DMS53 (cell line): ENCODE measurements at places on chromosomes 2 and 18.

DNA sequence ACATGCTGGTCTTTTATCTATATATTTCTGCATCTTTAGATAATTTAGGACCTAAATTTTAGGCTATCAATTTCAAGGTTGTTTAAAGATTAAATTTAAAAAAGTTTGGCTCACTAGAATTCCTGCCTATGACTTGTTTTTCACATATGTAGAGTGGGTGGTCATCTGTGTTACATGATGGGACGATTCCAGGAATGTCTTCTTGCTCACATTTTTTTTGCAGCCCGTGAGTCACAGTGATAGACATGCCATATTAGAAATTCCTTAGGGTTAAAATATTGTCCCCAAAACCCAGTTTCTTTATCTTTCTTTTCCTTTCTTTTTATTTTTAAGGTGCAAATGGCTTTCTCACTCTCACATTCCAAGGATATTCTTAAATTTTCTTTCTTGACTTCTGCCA lies 652.0 kb downstream of the PLCL1 start:
- DNase-seq, result no peak

GRCh38 chr18:36532394-36532793 lies 234.9 kb downstream of the FHOD3 start:
- DNase-seq, result no peak

- DNase-seq, result no peak
These were observed 40.0 kb downstream of the ITGA6 start for GRCh38 chr2:172467382-172467781.

DNA sequence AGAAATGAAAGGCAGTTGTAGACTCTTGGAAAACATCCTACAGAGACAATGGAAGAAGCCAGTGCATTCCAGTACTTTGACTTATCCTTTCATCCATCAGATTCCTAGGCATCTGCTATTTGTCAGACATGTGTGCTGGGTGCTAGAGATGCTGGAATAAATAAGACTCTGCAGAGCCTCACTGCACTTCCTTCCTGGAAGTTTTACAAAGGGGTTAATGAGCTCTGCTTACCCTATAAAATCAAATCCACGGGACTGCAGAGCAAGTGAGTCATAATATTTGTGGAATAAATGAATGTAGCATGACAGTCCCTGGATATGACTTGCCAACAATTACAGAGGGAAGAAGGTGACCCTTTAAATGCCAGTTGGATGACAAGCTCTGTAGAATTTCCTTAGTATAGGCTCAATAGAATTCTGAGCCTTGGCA lies 52.7 kb upstream of the NPAS2 start:
- DNase-seq, result no peak

DNA sequence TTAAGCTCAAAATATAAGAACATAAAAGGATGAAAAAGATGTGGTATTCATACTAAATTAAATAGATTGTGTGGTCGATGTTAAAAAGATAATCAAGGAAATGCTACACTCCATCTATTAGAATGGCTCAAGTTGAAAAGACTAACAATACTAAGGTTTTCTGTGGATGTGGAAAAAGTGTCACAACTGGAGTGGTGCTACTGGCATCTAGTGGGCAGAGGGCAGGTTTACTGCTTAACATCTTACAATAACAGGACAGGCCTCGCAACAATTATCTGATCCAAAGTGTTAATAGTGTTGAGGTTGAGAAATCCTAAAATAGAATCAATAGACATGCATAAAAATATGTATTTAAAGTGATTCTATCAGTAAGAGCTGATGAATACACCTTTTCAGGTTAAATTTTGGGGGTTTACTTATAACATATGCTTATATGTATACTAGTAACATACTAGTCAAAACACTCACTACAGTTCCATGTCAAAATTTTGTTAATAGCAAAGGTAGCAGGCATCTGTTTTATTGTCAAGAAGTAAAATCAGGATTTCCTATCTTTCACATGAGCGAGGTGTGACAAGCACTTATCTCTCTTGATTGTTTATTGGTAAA lies 91.5 kb upstream of the TMEFF2 start:
- DNase-seq, result peak; percentile 78

- DNase-seq, result no peak
These were observed 131.8 kb downstream of the DTNA start for GRCh38 chr18:34841891-34842290.

- no peak for DNase-seq
These were observed 58.0 kb downstream of the NEDD4L start for GRCh38 chr18:58102018-58102417.

- no peak for DNase-seq
These were observed 666.5 kb downstream of the DCDC2C start for GRCh38 chr2:4369826-4370419.

GRCh38 chr2:8966123-8966908 lies 37.2 kb downstream of the MBOAT2 start:
- no peak for DNase-seq

- DNase-seq, result no peak
These were observed 218.1 kb downstream of the ALK start for GRCh38 chr2:29703336-29703735.

DNA sequence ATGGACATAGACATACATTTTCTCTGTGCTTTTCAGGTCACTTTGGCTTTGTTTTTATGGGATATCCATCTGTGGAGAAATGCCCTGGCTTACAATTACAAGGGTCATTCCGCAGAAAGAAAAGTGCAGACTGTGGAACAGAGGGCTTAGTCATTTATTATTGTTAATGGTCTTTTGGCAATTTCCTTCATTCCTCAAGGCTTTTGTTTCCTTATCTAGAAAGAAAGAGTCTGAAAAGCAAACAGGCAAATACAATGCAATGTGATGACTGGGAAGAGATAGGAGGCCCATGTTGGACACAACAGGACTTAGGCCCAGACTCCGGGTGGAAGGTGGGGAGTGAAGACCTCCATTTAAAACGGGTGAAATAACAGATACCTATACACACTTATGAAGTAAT lies 129.5 kb upstream of the CAVIN2 start:
- DNase-seq, result no peak

DNA sequence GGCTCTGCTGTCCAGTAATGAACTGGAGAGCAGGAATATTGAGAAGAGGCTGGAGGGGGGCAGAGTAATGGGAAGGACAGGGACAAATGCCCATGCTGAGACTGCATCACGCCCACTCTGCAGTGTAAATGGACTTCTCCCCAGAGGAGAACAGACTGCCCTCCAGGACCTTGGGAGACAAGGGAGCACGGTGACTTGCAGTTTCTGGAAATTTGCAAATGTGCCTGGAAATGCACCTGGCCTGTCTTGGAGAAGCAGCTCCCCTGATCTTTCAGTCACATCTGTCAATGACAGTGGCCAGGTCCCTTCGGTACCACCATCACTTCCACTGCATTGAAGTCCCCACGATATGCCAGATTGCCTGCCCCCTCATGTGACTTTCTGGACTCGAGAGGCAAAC lies 178.7 kb upstream of the SH3BP4 start:
- no peak for DNase-seq

DNA sequence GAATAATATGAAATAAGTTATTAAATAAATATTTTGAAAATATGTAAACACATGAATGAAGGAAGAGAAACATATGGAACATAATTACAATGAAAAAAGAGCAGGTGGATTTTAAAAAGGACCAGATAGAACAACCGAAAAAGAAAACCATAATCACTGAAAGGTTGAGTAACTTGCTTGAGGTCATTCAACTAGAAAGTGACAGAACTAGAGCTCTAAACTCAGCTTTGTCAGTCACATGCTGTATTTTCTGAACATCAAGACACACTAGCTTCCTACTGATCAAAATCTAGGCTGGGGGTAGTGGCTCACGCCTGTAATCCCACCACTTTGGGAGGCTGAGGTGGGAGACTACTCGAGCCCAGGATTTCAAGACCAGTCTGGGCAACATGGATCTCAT lies 30.0 kb upstream of the ITGAV start:
- DNase-seq, result no peak

GRCh38 chr2:151845884-151846283 lies 17.7 kb upstream of the ARL5A start:
- DNase-seq, result no peak

- DNase-seq, result no peak
These were observed 111.7 kb upstream of the KLHL14 start for GRCh38 chr18:32884543-32884942.

DNA sequence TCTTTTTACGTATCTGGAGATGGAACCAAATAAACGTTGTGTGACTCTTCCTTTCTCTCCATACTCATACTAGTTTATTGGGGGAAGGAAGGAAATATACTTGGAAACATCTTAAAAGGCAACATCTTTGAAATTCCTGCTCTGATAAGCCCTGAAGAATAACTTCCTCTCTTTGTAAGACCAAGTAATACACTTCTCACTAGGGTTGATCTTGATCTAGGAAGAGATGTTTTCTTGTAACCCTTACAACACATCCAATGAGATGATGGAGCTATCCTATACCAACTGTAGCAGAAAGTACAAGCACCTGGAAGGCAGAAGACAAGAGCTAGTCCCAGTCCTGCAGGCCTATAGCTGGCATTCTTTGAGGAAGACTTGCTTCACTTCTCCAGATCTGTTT lies 2.0 kb downstream of the ANKRD44 start:
- DNase-seq, result no peak

DNA sequence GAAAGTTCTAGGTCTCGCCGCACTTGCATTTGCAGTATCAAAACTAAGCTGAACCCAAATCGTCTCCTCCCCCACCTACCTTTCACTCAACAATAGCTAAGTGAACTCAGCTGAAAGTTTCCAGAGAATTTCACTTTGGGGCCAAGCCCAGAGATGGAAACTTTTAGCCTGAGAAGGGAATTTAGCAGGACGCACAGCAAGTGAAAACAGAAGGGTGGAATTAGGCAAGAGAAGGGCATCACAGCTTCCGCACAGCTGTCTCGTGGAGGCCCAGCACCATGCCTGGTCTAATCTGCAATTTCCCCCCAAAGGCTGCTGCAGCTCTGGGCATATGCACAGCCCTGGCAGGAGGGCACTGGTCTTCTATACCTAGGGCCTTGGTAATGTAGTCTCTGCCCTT lies 262.0 kb downstream of the TNS1 start:
- DNase-seq, result no peak

- DNase-seq, result no peak
These were observed 38.8 kb downstream of the LIMS1 start for GRCh38 chr2:108573061-108573460.

DNA sequence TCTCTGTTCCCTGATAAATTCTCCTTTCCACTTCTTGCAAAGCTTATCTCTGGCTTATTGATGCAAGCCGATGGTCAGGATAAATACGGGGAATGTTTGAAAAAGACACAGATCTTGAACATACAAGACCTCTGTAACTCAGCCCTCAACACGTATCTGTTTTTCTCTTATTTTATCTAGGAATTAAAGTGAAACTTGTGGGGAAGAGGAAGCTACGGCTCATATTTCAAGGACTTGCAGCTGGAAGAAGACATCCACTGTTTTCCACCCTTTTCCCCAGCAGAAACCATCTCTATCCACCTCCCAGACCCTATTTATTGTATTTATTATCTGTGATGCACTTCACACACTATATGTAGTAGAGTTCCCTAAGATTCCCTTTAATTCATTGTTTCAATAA lies 98.4 kb upstream of the TANK start:
- DNase-seq, result no peak

DNA sequence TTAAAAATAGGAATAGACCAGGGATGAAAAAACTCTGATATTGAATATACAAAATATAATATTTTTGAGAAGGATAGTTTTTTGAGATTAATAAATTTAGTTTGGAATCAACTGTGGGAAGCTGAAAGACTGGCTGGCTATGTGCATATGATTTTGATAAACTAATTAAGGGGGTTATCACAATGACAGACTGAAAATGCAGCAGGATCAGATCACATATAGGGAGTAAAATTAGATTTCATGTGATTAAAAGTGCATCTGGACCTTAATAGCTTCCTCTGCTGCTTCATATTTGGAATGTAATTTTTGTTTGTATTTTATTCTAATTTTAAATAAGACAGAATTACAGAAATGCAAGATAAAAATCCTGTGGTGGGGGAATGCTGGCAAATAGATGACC lies 111.7 kb downstream of the CCDC102B start:
- DNase-seq, result no peak

DNA sequence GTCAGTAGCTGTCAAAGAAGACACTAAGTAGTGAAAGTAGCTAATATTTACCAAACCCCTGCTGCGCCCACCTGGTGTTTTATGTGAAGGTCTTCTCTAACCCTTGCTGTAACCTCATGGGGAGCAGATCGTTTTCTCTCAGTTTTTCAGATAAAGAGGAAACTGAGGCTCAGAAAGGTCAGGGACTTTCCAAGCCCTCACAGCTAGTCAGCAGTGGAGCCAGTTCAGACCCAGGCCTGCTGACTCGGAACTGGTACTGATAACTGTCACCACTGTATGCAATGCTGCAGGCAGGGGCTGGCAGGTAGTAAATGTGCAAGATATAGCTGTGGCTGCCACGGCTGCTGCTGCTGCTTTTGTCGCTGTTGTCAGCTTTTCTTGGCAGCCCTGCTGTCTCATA lies 69.1 kb downstream of the LRRFIP1 start:
- DNase-seq, result no peak

DNA sequence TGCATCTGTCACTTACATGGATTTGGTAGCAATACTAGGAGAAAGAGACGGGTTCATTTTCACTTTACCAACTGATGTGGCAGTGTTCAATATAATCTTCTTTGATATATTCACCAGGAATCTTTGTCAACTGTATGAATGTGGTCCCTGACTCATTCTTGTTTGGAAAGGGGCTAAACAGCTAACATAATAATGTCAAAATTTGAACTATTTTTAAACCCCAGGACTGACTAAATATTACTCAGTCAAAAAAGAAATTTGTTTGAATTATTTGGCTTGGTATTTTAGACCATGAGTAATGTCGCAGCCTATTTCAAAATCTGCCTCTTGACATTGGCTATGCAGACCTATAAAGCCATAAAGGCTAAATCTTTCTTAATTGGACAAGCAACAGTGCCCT lies 413.7 kb upstream of the RGPD4 start:
- DNase-seq, result no peak

DNA sequence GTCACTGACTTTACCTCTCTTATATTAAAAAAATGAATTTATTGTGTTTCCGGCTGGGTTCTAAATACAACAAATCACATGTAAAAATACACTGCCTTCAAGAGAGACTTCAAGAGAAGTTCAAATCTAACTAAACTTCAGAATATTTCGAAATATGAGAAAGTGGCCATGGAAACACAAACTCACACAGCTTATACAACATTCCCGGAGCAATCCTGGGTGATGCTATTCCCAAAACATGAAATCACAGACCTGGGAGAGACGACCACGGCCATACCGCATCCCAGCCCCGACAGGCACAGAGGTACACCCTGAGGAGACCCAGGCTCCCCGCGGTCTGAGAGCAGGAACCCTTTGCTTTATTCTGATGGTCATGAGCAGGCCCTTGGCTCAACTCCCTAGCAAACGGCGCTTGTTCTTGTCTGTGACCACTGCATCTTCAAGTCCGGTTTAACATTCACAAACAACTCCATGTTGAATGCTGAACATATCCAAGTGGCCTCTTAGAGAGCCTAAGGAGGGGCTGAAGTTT lies 185.4 kb upstream of the REV1 start:
- no peak for DNase-seq

- DNase-seq, result no peak
These were observed 119.5 kb downstream of the COL6A3 start for GRCh38 chr2:237294460-237294859.

DNA sequence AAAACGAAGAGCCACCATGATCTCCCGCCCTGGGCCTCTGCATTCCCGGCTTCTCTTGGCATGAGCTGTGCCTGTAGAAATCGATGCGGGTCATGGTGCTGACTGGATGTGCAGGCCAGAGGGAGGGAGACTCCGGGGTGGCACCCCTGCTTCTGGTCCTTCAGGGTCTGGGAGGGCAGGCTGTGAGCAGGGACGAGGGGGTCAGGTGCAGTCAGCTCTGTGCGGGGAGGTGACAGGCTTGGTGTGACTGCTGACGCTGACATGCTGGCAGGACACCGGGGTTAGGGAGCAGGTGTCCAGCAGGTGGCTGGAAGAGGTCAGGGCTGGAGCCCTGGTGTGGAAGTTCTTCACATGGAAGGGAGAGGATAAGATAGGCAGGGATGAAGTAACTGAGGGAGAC lies 48.7 kb upstream of the KCNF1 start:
- DNase-seq, result no peak
